CD4-positive, alpha-beta T cell treated with Interleukin-17A for 1 hour (primary cell): ENCODE measurements at places on chromosomes 5 and 9.

GRCh38 chr9:100167915-100168654, 69.0 kb downstream of the INVS start:
- no peak for DNase-seq

DNA sequence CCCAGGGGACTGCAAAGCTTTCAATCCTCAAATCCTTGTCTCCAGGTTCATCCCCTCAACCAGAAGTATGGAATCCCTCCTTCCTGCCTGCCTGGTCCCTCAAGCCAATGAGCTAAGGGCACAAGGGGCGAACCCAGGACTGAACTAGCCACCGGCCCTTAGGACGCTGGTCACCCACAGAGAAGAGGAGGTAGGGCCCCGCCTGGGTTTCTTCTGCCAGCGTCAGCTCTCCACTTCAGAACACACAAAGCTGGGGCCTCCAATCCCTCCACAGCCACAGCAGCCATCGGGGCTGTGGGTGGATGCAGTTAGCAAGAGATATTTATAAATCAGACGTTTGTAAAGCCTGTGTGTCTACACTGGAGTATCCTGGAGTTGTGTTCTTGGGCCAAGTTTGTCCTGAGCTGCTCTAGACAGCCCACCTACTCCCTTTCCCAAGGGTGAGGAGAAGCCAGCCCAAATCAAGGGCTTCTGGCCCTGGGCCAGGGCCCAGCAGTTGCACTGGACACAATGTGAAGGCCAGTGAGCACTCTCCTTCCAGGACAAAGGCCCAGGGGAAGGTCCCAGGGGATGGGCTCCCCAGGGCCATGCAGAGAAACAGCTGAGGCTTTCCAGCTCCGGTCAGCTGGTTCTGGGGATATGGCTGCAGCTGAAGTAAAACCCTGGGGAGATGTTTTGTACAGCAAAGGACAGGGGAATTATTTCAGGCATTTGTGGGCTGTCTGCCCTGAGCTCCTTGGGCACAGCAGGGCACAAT, 18.9 kb downstream of the AMBP start:
- DNase-seq = no peak

DNA sequence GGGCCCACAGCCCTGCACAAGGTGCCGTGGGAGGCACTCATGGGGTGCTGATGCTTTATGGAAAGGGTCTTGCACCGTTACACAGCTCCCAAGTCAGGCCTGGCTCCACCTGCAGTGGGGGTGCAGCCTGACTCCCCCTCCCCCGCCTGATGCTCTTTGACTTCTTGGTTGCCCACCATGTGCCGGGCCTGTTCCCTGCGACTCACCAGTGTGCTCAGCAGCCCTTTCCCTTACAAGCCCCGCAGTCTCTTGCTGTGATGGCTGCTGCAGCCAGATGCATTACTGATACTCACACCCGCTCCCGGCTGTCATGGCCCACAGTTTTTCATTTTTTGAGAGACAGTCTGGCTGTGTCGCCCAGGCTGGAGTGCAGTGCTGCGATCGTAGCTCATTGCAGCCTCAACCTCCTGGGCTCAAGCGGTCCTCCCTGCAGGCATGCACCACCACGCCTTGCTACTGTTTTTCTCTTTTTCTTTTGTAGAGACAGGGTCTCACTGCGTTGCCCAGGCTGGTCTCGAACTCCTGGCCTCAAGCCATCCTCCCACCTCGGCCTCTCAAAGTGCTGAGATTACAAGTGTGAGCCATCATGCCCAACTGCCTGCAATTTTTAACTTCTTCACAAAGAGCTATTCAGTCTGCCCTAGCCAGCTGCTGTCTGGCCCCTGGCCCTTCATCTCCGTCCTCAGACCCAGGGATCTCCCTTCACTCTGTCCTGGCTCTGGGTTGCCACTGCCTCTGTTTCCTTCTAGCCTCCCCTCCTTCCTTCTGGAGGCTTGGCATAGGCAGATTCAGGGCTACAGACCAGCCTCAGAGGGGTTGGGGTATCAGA, 109.5 kb downstream of the RXRA start:
- DNase-seq = no peak

- no peak for DNase-seq
Observed at GRCh38 chr9:134418354-134418753, 92.1 kb downstream of the RXRA start.

GRCh38 chr5:157443041-157443549, 16.9 kb upstream of the NIPAL4 start:
- no peak for DNase-seq

- DNase-seq = peak; percentile 57
Observed at GRCh38 chr9:21030389-21031035, 928 bp downstream of the HACD4 start.

GRCh38 chr9:91825422-91825821, 124.6 kb downstream of the ROR2 start:
- DNase-seq = no peak

- no peak for DNase-seq
Observed at GRCh38 chr5:143820451-143820850, 8.5 kb downstream of the HMHB1 start.

DNA sequence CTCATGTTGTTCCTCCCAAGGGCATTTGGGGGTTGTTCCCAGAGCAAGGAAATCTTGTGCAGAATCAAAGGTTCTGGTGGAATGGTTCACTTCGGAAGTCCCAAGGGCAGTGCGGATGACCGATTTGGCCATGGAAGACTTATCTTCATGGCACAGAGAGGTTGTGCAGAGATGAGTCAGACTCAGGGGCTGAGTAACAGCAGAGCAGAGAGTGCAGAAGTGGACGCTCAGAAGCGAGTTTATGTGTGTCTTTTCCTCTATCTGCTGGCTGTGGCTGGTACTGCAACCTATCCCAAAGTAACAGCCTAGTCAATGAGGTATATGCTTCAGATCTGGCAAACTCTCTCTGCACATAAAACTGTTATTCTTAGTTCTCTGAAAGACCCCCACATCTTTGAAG, 118.1 kb downstream of the DPYSL3 start:
- DNase-seq = no peak

GRCh38 chr5:9533096-9533495, 12.8 kb downstream of the SEMA5A start:
- DNase-seq = no peak

GRCh38 chr9:120221844-120222243, 358.1 kb downstream of the CDK5RAP2 start:
- DNase-seq = no peak

DNA sequence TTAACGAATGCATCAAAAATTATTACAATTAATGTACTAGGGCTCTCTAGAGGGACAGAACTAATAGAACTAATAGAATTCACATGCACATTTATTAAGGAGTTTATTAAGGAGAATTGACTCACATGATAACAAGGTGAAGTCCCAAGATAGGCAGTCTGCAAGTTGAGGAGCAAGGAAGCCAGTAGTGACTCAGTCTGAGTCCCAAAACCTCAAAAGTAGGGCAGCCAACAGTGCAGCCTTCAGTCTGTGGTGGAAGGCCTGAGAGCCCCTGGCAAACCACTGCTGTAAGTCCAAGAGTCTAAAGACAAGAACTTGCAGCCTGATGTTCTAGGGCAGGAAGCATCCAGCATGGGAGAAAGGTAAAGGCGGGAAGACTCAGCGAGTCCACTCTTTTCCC, 633.8 kb downstream of the SEMA5A start:
- no peak for DNase-seq

DNA sequence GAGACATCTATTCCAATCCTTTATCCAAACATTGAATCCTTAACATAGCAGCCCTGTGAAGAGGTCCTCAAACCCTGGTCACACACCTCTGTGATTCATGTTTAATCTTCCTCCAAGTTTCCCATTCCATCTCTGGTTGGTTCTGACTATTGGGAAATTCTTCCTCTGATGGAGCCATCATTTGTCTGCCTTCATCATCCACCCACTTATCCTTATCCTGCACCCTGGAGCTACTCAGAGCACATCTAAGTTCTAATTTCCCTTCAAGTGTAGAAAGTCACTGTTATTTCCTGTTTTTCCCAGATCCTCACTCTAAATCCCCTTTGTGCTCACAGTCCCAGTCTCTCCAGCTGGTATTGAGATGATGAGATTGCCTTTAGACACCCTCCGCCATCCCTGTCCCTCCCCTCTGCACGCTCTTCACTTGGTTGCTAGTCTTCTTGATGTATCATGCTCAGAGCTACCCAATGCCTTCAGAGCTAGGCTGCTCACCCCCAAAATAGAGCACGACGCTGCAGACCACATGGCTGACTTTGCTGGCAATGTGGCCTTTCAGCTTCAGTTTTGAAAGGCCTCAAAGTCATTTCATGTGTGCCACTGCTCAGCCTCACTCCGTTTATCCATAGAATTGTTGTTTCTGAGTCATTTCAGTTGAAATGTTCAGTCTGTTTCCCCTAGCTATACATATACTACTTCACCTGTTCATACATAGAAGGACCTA, 154.3 kb downstream of the PALM2AKAP2 start:
- no peak for DNase-seq

DNA sequence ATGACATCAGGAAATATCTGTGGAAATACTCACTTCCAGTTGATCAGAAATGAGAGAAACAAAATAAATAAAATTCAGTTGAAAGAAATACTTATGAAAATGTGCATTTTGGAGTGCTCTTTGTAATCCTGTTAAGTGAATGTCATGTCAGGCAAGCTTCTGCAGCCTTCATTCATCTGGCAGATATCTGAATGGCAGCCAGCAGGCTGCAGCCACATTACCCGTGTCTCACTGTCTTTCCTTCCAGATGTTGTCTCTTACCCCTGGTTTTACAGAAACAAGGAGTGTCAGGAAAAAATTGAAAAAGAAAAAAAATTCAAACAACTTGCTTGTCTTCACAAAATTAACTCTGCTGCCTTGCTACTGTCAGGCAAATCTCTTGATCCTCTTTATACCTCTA, 445.0 kb upstream of the RIOK2 start:
- no peak for DNase-seq

DNA sequence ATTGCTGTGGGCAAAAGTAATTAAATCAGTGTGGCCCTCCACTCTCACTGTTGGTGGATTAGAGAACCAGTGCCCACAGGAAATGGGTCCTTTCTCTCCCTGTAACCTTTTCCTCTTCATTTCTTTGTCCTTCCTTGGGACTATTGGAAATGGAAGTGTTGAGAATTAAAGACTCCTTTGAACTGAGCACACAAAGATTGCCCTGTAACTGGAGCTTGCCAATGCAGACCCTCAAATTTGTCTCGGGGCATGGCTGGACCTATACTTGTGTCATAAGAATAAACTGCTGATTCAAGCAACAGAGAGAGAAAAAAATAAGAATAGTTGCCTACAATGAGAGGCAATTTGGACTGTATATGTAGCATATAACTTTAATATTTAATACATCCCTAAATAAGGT, 13.7 kb downstream of the KCNV2 start:
- DNase-seq = no peak

DNA sequence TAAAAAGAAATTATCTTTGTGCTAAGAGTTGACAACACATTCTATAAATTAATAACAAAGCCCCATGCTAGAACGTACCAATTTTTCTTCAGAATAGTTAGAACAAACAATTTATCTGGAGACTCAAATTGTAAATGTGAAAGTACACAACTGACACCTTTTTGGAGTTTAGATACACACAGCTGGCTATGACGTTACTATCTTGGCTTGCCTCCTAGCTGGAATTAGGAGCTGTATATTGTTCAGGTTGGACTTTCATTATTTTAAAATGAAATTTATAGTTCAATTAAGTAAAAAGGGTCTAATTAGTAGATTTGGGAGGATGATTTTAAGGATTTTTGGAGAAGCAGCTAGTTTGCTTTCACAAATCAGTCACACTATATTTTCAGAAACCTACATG, 393.9 kb upstream of the RIOK2 start:
- DNase-seq = no peak

DNA sequence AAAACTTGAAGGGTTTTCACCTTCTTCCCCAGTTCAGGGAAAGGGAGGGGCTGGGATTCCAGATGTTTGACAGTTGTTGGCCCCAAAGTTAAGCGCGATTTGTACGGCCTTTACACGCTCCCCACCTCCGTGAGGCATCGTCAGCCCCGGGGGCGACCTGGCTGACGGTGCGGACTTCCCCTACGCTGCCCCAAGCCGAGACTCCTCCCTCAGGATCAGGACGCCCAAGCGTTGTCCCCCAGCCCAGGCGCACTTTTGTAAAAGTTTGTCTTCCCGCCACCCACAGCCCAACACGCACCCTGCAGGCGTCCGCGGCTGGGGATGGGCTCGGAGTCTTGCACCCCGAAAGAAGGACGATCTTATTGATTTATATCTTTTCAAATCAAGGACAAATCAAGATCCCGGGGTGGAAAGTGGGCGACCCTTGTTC, 713 bp downstream of the MOB3B start:
- DNase-seq = peak; percentile 36

- DNase-seq = no peak
Observed at GRCh38 chr9:14179449-14179848, 134.5 kb downstream of the NFIB start.

GRCh38 chr9:137411645-137412380, 11.1 kb downstream of the EXD3 start:
- peak; percentile 48 for DNase-seq

DNA sequence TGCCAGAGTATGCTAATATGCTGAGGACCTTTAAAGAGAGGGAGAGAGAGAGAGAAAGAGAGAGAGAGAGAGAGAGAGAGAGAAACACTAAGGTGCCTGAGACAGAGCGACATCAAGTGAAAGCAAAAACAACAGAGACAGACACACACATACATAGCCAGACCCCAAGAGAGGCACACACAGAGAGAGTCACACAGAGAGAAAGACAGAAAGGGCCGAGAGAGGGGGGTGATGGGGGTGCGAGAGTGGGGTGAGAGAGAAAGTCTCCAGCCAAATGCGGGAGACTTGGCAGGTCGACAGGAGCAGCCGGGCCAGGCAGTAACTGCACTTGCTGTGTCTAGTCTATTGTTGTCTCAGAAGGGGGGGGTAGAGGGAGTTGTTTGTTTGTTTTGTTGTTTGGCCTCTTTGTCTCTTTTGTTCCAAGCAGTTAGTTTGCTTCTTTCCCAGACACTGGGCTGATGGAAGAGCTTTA, 30.1 kb upstream of the NFIB start:
- DNase-seq = no peak

DNA sequence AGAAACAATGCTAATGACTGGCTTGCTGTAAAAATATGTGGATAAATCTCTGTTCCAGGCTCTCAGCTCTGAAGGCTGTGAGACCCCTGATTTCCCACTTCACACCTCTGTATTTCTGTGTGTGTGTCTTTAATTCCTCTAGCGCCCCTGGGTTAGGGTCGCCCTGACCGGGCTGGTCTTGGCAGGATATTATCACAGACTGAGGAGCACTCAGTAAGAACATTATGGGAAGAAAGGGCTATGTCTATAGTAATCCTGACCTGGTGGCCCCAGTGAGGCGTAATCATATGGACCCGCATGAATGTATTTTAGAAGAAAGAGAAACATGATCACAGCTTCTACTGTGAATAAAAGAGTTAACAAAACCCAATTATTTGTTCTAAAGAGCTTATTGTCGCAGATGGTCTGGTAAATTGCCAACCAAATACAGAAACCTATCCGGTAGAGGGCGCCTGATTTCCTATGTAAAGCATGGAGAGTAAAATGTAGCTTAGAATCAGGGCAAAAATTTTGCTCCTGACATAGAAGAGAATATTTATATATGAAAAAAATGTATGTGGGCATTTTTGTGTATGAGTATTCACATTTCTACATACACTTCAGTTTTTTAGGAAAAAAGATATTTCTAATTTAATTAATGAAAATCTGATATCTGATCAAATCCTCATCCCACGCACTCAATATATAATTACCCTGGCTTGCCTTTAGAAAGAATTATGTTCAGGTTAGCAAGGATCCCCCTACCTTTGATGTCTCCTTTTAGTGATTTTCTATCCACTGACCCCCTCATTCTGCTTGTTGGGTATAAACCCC, 5.8 kb upstream of the IFNA1 start:
- peak; percentile 54 for DNase-seq
